Occipital lobe (tissue), 3 donors: ENCODE measurements at places on chromosomes 2 and 18.

GRCh38 chr2:7012141-7012764 is 95.0 kb downstream of the RNF144A start:
- peak; percentile 51 for DNase-seq

DNA sequence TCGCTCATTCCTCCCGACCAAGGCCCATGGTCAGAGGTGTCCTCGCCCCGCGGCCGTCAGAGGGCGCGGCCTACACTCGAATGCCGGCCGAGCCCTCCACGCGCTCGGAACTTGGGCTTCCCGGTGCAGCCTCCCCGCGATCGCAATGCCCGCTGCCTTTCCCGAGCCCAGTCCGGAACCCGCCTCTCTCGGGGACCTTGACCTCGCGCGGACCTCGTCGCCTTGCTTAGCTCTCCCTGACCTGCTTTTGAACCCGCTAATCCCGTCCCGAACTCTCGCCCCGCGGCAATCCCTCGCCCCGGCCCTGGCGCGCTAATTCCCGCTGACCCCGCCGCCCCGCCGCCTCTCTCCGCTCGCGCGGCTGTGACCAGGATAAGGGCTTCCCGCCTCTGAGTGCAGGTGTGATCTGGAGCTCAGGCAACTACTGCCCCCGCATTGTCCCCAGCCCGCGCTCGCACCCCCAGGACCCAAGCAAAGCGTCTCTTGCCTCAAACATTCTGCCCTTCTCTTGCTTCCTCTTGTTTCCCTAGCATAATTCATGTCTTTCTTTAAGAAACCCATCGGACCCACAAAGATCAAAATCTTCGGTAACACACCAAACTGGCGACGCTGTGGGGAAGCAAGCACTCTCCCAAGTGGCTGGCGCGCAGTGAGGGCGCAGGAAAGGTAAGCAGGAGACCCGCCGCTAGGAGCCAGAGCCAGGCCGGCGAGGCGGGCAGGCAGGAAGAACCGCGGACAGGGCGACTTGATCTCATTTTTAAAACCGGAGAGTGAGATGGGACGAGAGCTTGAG is 46.6 kb upstream of the ATP6V1B1 start:
- DNase-seq: no peak

DNA sequence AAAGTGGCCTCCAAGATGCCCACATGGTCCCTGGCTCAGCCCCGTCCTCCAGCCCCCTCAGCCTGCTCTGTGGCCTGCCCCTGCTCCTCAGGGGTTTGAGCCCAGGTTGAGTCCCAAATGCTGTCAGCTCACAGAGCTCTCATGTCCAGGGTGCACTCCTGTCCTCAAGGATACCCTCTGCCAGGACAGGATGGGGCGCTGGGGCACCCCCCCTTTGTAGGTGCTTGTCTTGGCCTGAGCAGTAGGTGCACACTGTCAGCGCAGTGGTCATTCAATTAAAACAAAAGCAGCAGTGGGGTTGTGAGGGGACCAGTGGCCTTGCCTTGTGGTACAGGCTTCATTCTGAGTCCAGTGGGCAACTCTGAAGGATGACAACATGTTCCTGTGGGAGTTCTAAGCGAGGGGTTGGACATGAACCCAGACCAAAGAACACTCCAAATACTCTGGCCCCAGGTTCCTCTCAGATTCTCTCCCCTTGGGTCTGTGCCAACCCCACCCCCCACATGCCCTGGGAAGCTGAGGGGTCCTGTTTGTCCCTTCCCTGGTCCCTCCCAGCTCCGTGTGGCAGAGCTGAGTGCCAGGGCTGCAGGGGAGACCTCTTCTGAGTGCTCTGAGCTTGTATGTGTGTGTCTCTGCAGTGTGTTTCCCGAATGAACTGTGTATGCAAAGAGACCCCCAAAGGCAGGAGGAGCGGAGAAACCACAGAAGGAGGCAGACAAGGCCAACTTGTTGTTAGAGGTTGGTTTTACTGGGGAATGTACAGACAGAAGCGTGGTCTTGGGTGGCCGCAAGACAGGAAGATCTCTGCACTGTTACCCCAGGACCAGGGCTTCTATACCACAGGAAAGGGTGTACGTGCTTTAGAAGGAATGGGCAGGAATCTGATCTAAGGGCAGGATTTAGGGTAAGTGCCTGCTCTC is 155.6 kb upstream of the HS6ST1 start:
- no peak for DNase-seq

DNA sequence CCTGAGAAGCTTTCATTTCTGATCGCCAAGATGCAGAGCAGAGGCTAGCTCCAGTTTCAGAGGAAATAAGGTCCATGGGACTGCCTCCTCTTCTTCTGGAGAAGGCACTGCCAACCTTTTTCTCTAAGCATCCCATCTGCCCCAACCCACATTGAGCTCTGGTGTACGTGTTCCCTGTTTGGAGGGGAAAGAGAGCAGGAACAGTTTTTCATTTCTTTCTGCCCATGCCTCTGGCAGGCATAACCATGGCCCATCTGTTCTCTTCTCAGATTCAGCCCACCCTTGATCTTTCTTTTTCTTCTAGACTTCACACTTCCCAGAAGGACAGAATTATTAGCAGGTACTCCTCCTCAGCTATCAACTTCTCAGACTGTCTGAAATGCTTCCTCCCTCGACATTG is 1110.3 kb upstream of the KLHL29 start:
- peak; percentile 28 for DNase-seq

- DNase-seq: no peak
Measured at GRCh38 chr2:217805668-217806481, 196.9 kb downstream of the TNS1 start.
